Activated CD4-positive, alpha-beta T cell treated with anti-CD3 and anti-CD28 coated beads for 48 hours (primary cell): ENCODE measurements at places on chromosomes 2 and 18.
A peak's percentile ranks its signal among the peaks of the same experiment; 100 is the strongest.

DNA sequence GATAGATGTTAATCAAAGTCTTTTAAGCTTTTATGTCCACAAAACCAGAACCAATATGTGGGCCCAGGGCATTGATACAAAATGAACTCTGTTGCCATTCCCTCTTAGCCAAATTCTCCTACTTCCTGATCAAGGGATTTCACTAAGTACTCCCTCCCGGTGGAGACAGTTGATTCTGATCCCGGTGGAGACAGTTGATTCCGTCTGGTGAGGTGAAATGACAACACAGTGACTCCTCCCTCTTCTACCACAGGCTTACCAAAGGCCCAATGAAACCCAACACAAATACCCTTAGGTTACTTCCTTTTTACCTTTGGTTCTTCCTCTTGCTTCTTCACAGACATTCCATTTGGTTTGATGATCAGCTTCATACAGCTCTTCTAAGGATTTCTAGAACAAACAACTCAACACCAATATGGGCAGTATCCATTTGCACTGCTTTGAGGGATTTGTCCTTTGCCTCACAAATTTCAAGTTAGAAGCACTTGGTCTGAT is 153.8 kb downstream of the IKZF2 start:
- no peak for DNase-seq

GRCh38 chr2:230902180-230902899 is 22.7 kb downstream of the GPR55 start:
- peak; percentile 75 for DNase-seq

DNA sequence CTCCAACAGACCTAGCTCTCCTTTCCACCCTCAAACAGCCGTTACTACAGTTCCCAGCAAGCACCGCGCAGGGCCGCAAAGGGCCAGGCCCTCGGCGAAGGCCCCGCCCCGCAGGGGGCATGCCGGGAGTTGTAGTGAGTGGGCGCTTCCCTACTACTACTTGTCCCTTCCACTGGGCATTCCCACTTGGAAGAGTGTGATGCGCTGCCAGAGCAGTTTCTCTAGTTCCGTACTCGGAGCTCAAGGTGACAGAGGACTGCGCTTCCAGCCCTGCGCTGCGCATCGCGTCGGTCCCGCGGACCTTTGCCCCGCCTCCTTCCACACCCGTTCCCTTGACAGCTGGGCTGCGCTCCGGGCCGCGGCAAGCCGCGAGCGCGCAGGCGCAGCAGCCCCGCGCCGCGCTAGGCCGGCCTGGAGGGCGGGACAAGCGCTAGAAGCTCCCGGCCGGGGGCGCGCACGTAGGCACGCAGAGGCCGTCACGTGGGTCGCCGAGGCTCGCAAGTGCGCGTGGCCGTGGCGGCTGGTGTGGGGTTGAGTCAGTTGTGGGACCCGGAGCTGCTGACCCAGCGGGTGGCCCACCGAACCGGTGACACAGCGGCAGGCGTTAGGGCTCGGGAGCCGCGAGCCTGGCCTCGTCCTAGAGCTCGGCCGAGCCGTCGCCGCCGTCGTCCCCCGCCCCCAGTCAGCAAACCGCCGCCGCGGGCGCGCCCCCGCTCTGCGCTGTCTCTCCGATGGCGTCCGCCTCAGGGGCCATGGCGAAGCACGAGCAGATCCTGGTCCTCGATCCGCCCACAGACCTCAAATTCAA is at the start of gene VAPA:
Gene VAPA, plus strand, starts transcription at position 491 of the 808 bp plus-strand sequence. Its CDS starts 241 bp downstream, at position 732.
- DNase-seq = peak; percentile 93

DNA sequence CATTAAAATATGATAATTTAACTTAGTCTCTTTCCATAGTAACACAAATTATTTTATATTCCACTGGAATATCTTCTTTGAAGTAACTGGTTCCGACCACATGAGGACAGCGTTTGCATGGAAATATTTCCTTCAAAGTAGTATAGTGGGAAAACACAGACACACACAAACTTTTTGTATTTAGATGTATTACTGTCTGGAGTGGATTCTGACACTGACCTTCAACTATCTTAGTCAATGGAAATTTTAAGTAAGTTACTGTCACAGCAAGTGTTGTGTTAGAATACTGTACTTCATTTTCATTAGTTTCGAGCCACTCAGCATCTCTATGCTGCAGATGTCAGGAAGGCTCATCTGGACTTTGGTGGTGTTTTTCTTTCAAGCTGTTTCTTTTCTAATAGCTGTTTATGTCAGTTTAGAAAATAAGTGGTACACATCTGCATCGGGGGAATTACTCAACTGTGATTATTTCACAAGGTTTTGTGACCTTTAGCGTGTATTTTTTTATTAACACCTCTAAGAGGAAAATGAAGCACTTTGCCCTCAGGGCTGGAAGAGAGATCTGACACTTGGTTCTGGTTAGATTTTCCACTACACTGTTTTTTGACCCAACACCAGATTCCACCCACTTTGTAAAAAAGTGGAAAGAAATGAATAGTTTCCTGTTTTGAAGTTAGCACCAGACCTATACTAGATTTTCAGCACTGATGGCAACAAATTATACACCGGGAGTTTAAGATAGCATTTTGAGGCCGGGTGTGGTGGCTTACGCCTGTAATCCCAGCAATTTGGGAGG is 18.9 kb upstream of the THOC1 start:
- DNase-seq = no peak

GRCh38 chr2:16209799-16210198 is 269.4 kb downstream of the MYCN start:
- no peak for DNase-seq

DNA sequence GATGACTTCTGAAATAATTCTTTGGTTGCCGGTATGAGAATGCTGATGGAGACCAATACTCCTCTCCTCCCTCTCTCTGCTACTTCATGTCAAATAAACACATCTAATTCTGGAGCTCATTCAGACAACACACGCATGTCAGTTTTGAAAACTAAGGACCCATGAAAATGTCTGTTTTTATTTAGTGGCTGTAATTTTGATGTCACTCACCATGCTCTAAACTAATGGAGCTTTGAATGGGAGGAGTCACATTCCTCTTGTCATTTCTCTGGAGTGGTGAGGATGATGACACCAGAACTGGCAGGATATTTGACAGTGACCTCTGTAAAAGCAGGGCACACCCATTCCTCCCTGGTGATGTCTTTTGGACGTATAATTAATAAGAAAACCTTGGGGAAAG is 163.0 kb downstream of the PHLPP1 start:
- DNase-seq = no peak

- no peak for DNase-seq
These were observed 183.6 kb upstream of the MGAT5 start for GRCh38 chr2:134070281-134070741.

DNA sequence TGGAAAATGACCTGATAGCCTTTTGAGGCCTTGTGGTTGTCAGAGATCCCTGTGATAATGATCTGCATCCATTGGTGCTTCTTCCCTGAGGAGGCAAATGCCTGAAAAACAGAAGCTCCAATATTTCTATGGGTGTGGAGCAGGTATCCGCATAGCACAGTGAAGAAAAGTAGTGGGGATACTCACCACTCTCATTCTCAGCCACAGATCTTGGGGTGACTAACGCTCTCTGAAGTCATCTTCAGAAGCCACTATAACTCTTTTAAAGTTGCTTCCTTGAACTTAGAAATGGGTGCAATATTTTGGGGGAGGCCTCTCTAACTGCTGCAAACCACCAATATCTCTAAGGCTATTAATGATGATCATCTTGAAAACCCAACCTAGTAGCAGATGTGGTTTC is 46.2 kb downstream of the ARHGAP15 start:
- peak; percentile 32 for DNase-seq

GRCh38 chr18:34042423-34043146 is 182.1 kb downstream of the NOL4 start:
- DNase-seq = no peak

- DNase-seq = no peak
These were observed 142.7 kb upstream of the ST6GAL2 start for GRCh38 chr2:107028661-107029060.

DNA sequence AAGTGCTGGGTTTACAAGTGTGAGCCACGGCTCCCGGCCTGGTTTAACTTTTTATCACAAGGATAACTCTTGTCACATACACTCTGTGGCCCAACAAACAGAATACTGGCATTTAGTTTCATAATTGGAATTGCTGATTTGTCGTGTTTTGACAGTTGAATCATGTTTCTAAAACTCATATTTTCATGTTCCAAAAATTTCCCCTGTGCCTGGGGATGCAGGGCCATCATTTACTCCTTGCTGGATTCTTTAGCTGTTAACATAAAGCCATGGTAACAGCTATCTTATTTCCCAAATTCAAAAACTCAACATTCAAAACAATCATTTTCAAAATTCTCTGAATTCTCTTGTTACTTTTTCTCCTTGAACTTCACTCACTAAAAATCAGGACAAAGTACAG is 16.5 kb upstream of the ATG16L1 start:
- no peak for DNase-seq

DNA sequence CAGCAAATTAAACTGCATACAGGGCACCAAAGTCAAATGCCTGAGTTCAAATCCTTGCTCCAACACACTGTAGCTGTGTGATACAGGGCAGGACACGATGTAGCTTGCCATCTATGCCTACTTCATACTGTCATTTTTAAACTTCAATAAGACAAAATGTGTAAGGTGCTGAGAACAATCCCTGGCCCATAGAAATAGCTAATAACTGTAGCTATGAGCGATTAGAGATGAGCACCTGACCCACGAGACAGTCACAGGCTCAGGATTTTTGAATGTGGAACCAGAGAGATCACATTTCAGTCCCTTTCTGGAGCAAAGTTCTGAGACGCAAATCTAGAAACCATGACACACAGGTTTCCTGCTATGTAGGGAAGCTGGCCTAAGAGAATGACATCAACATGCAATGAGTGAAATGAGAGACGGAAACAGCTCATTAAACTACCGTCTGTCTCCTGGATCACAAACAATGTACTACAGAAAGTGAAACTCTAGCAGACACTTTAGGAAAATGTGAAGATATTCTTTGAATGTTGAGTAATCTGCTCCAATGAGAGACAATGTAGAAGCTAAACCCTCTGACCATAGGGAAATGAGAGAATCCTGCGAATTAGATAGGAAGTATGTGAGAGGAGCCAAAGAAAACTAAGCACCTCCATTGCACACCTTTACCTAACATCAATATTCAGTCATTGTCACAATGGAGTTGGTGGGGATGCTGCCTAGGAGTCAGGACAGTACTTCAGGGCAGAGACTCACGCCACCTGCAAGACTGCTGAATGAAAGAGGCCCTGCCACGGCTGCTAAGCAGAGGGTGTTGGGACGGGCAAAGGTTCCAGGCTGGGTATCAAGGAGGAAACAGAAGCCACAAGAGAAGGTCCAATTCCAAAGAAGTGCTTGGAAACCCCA is 25.5 kb downstream of the B4GALT6 start:
- peak; percentile 25 for DNase-seq

DNA sequence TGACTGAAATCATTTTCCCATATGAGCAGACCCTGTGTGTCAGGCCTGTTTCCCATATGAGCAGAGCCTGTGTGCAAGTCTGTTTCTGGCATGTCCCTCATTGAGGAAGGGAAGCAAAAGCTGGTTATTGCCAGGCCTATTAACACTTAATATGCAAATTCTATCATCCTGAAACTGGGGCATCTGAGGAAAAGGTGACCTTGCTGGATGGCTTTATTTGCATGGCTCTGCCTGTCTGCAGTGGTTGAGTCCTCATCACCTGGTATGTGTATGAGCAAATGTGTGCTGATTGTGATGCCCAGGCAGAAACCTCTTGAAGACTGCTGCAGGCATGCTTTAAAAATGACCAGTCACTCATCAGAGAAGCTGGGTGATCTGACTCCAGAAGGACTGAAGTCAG is 31.2 kb downstream of the EIF4E2 start:
- DNase-seq = no peak

DNA sequence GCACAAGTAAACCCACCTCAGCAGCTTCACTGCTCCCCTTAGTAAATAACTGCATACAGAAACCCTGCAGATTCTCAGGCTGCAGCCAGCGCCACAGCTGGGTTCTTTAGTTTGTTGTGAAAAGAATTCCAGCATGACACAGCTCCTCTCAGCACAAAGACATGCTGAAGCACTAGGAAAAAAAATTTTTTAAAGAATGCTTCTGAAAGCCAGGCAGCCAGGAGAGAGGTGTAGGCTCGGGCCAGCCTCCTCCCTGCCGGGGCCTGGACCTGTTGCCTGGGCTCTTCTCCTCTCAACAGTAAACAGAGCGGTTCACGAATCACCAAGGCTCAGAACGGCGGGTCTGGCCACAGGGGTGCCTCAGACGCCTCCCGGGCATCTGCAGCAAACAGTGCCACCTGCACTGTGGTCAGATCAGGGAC is 95.7 kb upstream of the POU3F3 start:
- no peak for DNase-seq

DNA sequence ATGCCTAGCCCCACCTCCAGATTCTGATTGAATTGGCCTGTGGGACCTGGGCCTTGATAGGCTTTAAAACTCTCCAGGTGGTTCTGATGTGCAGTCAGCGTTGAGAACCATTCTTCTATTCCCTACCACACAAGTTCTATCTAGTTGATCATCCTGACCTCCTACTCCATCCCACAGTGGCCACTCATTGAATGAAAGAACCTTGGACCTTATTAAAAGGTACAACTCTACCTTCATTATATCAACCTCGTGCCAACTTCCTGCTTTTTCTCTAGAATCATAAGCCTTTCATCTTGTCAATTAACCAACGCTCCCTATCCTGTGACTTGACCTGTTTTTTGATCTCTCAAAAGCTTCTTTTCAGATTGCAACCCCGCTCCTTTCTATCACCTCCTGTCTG is 55.8 kb downstream of the SLC40A1 start:
- no peak for DNase-seq

DNA sequence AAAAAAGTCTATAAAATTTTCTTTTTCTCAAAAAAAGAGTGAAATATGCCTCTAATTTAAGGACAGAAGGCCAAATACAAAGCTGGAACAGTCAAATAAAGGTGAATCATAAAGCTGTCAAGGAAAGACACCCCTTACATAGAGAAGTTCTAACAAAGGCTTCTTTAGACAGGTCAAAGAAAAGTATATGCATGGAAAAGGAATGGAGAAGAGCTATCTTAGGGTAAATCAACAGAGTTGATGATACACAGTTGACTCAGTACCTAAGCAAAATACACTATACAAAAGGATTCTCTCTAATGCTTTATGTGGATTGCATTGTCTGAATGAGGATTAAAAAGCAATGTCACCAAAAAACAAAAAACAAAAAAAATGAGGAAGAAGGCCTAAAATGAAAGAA is 214.8 kb downstream of the TXNL1 start:
- no peak for DNase-seq

DNA sequence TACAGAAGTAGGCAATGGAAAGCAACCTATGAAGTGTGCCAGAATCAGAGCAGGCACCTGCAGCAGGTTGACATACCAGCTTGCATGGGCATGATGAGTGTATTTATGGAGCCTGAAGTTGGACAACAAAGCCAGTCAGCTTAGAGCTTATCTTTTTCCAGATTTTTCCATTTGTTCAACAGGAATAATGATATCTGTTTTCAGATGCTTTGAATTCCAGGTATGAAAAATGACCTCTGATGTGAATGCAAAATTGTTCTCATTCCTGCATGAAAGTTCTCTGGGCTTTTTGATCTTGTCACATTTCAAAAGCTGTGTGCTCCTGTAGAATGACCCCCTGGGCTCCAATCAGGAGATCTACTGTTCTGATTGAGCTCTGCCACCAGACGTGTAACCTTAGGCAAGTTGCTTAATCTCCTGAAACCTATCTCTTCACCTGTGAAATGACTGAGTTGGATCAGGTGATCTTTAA is 38.2 kb upstream of the VIT start:
- DNase-seq = no peak
